ENCODE measurements at places on chromosomes 2 and 18. TPM values are rescaled to one million over a fixed set of nuclear protein-coding genes. Genes with fewer than 3 reads are reported as not detected.
A peak's percentile ranks its signal among the peaks of the same experiment; 100 is the strongest.

DNA sequence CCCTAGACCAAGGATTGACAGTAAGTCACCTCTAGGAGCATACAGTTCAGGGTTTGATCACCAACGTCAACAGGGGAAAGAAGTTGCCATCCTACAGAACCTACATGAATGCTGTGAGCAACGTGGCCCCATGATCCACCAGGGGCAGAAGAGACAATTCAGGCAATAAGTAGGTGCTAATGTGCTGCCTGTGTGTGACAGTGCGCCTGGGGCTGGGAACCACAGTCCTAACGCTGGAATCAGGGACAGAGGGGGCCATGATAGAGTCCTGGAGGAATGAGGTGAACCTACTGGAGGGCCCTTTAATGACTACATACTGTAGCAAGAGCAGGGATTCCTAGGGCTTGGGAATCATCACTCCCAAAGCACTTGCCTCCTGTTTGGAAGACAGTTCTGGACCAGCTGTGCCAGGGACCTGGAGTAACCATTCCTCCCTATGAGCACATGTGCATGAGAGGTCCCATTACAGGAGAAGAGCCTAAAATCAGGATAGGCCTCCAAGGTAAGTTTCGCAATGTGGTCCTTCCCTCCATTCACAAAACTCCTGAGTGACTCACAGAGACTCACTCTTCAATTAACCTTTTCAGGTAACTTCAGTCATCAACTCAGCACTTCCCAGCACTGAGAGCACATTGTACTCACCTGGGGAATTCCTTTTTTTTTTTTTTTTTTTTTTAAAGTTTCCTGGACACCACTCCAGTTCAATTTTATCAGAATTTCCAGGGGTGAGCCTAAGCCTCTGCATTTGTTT lies 214.0 kb downstream of the TMEM163 start:
- DNase-seq: no peak

The VIT gene
- total RNA-seq: not detected

DNA sequence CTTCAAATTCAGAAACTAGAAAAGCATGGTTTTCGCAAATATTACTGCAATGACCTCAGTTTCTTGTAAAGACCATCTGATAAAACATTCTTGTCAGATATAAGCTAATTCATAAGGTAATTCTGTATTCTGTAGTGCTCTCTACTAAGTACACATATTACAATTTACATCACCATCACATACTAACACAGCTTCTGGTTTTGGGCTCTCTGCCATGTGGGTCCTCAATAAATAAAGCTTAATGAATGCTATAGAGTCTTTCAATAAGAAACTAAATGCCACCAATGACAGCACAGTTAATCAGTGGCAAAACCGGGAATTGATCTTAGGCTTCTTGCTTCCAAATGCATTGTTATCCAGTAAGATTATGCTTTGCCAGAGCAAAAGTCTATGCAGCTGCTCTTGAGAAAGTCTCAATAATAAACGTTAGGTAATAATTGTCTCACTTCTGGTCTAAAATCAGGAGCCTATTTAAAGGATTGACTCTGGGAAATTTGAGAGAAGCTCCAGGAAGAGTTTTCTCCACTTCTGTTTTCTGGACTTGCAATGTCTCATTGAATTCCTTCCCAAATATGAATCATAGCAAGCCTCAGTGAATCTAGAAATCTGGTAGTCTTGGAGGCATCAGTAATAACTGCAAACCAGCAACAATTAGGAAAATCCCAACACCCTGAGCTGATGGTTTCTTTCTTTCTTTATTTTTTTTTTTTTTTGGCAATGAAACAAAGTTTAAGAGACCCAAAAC lies 67.9 kb upstream of the RAPGEF4 start:
- no peak for DNase-seq

DNA sequence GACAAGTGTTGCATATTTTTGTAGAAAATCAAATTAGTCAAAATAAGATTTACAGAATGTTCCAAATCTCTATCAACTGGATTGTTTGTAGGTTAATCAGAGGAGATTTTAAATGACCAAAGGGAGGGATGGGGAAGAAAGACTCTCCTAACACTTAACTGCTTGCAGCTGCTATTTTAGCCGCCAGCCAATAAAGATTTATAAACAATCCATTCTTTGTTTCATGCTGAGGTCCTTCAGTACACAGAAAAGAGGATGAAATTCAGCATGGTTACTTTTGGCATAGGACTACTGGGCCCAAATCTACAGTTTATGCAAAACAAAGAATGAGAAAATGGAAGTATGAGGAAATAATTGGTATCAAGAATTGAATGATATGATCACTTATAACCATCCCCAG lies 86.4 kb upstream of the FN1 start:
- DNase-seq: peak; percentile 81

DNA sequence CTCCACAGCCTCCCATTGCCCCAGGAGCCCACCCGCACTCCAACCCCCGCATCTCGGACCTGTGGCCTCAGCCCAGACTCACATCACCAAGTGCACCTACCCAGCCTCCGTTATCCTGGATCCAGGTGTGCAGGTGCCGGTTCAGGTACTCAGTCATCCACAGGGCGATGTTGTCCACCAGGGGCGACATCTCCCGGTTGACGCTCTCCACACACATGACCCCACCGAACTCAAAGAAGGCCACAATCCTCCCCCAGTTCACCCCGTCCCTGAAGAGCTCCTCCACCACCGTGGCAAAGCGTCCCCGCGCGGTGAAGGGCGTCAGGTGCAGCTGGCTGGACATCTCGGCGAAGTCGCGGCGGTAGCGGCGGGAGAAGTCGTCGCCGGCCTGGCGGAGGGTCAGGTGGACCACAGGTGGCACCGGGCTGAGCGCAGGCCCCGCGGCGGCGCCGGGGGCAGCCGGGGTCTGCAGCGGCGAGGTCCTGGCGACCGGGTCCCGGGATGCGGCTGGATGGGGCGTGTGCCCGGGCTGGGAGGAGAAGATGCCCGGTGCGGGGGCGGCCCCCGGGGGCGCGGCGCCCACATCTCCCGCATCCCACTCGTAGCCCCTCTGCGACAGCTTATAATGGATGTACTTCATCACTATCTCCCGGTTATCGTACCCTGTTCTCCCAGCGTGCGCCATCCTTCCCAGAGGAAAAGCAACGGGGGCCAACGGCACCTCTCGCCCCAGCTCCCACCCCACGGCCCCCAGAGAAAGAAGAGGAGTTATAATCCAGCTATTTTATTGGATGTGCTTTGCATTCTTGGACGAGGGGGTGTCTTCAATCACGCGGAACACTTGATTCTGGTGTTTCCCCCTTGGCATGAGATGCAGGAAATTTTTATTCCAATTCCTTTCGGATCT lies 1.3 kb downstream of the BCL2 start:
- DNase-seq: peak; percentile 46

DNA sequence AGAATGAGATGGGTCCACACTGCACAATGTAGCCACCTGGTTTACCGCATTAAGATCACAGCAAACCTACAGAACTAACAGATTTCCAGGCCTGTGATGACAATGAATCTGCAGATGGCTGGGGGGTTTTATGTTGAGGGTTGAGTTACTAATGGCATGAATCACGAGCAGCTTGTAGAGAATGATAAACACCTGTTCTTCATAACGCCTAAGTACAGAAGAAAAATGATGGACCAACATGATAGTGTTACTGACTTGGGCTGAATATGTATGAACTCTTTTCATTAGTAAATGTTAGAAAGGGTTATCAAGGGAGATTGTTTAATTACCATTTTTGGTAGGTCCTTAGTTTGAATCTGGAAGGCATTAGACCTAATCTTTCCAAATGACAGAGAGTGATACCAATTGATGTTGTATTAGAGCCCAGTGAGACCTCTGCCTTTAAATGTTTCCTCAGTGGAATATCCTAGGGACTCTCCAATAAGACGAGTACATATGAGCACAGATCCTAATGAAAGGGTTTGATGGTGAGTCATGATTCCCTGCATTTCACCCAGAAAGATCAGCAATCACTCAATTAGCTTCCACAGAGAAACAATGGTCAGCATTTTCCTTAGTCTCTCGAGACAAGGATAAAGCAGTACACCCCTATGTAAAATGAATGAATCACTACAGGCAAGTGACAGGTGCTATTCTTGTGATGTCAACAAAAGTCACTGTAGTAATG lies 243.8 kb downstream of the DLGAP1 start:
- no peak for DNase-seq

The SH3RF3 gene
- total RNA-seq: 0.35 TPM

GRCh38 chr18:11113046-11113548 lies 36.3 kb downstream of the PIEZO2 start:
- DNase-seq: no peak

The PAIP2B gene
- total RNA-seq: 1.5 TPM

DNA sequence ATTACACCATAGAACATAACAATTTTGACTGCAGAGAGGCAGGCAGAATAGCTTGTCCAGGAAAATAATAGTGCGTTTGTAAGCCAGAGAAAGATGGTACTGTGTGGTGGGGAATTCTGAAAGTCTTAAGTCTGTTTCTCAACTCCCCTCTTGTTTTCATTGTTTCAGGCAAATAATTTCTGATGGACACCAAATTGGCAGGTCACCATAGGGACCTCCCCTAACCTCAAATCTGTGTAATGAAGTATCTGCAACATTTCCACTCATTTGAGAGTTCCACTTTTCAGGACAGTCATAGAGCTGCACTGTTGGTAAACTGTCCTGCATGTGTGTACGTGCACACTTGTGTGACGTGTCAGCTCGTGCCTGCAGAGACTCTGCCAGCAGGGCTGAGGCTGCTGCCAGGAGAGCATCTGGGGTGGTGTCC lies 195.6 kb downstream of the AGAP1 start:
- peak; percentile 62 for DNase-seq

The TUBA3E gene
- total RNA-seq: not detected

DNA sequence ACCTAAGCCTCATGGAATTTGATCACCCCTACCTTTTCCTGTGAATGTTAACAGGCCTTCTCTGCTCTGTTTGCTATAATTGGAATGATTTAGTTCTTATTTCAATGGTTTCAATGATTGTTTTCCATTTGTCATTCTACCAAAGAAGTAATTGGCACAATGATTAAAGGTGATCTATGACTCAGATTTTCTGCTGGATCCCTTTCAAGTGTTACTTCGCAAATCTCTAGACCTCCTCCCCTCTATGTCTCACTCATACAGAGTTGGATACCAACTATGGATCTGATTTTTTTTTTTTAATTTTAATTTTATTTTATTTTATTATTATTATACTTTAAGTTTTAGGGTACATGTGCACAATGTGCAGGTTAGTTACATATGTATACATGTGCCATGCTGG lies 29.6 kb upstream of the FAM117B start:
- DNase-seq: no peak

DNA sequence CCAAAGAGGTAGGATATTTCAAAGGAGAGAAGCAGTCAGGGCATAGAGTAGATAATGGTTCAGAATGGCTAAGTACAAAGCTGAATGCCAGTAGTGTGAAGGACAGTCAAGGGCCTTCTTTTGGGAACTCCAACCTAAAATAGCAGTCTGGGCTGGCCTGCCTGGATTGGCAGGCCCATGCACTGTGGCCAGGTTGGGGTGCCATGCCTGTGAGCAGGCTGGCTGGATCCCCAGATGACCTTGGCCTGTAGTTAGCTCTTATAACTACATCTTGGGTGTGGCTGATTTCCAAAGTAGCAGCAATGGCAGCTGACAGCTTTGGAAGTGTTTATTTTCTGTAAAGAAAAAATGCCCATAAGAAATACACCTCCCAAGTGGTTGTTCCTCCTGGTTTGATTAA lies 51.5 kb upstream of the ITGB6 start:
- no peak for DNase-seq
